ENCODE measurements at places on chromosomes 2 and 18. TPM values are rescaled to one million over a fixed set of nuclear protein-coding genes. Genes with fewer than 3 reads are reported as not detected.

COL4A4 gene
- total RNA-seq, result 9.6 TPM

HOXD9 gene
- 2.2 TPM for total RNA-seq

CCL20 gene
- 3.5 TPM for total RNA-seq

ZNF385B gene
- 3.2 TPM for total RNA-seq

DNA sequence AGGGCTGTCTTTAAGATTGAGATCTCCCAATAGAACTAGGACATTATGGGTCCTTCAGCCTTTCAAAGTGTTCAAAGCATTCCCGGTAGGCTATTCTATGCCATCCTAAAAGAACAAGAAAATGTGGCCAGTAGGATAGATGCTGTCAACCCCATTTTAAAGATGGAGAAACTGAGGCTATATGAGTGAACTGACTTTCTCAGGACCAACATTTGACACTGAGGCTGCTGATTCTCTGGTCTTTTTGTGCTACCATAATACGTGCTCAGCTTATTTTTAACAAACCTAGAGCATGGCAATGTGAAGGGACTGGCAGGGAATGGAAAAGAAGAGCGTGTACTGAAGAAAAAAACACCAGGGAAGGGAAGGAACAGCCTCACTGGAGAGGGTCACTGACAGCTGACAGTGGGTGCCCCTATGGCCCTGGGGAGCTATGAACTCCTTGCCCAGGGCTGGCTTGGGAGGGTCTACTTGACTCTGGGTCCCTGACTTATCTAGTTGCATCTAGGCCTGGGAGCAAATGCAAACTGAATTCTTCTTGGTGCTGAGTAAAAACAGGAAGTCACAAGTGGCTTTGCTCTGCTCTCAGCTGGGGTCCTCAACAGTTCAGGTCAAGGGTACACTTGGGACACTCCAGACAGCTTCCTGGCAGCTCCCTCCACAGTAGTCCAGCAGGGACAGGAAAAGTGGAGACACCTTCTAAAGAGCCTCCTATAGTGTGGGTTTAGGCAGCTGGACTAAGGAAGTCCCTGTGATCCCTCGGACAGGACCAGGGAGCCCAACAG is 2.3 kb downstream of the CYRIA start:
- H3K4me1 ChIP-seq, result peaks cover 76% of the 10 kb centered on the region
- DNase-seq, result peak; percentile 79
- H3K27ac ChIP-seq, result peak overlapping the region; percentile 81
- H3K4me3 ChIP-seq, result no peak overlapping the region
- no peaks in the 10 kb centered on the region for H3K27me3 ChIP-seq

- peaks cover 21% of the 10 kb centered on the region for H3K4me1 ChIP-seq
- no peaks in the 10 kb centered on the region for H3K27me3 ChIP-seq
- no peaks in the 10 kb centered on the region for H3K36me3 ChIP-seq
- H3K27ac ChIP-seq, result no peak overlapping the region
- no peak overlapping the region for H3K4me3 ChIP-seq
Observed at GRCh38 chr2:175143191-175143590, 24.8 kb downstream of the ATF2 start.

- H3K4me3 ChIP-seq, result no peak overlapping the region
- no peak overlapping the region for H3K27ac ChIP-seq
- no peak for DNase-seq
- no peaks in the 10 kb centered on the region for H3K27me3 ChIP-seq
- H3K4me1 ChIP-seq, result no peaks in the 10 kb centered on the region
Observed at GRCh38 chr2:29463181-29463900, 348.1 kb downstream of the CLIP4 start.

- no peaks in the 10 kb centered on the region for H3K27me3 ChIP-seq
- H3K36me3 ChIP-seq, result peaks cover 6% of the 10 kb centered on the region
- H3K27ac ChIP-seq, result peak overlapping the region; percentile 44
- no peak overlapping the region for H3K4me3 ChIP-seq
Observed at GRCh38 chr2:207772081-207772843, 2.6 kb upstream of the FZD5 start.

GRCh38 chr2:164868563-164869419 is 27.2 kb upstream of the COBLL1 start:
- no peaks in the 10 kb centered on the region for H3K36me3 ChIP-seq
- H3K27ac ChIP-seq, result no peak overlapping the region
- no peak overlapping the region for H3K4me3 ChIP-seq
- H3K27me3 ChIP-seq, result no peaks in the 10 kb centered on the region

DNA sequence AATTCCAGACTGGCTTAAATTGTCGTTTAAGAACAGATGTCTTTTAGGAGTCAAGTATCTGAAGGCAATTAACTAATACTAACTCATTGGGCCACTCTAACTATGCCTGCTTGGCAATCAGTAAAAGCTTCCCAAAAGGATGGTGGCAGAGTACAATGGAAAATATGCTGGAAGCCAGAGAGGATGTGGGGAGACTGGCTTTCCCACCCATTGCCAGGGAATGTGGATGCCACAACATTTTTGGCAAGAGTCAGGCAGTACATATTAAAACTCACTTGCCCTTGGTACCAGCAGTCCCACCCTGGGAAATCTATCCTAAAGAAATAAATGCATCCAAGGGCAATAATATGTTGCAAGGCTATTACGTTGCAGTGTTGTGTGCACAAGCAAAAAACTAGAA is 74.0 kb upstream of the FZD7 start:
- DNase-seq, result no peak
- H3K36me3 ChIP-seq, result no peaks in the 10 kb centered on the region
- H3K27ac ChIP-seq, result no peak overlapping the region
- H3K27me3 ChIP-seq, result no peaks in the 10 kb centered on the region
- no peak overlapping the region for H3K4me3 ChIP-seq

- H3K36me3 ChIP-seq, result no peaks in the 10 kb centered on the region
- no peak for DNase-seq
- H3K27ac ChIP-seq, result no peak overlapping the region
- H3K27me3 ChIP-seq, result no peaks in the 10 kb centered on the region
- no peak overlapping the region for H3K4me3 ChIP-seq
Observed at GRCh38 chr2:123502931-123503330, 522.2 kb upstream of the CNTNAP5 start.

GRCh38 chr2:67836866-67837265 is 225.9 kb downstream of the C1D start:
- peaks cover 10% of the 10 kb centered on the region for H3K4me1 ChIP-seq
- H3K4me3 ChIP-seq, result no peak overlapping the region
- no peaks in the 10 kb centered on the region for H3K27me3 ChIP-seq
- peak; percentile 81 for DNase-seq

GRCh38 chr2:7896940-7897487 is 784.8 kb upstream of the ID2 start:
- H3K27ac ChIP-seq, result no peak overlapping the region
- DNase-seq, result peak; percentile 26
- H3K27me3 ChIP-seq, result no peaks in the 10 kb centered on the region
- H3K4me3 ChIP-seq, result no peak overlapping the region
- H3K4me1 ChIP-seq, result no peaks in the 10 kb centered on the region
- no peaks in the 10 kb centered on the region for H3K36me3 ChIP-seq

Measured in esophagus muscularis mucosa (tissue), 4 donors.